B cell (primary cell): ENCODE measurements at places on chromosomes 1 and 21.
A peak's percentile ranks its signal among the peaks of the same experiment; 100 is the strongest.

DNA sequence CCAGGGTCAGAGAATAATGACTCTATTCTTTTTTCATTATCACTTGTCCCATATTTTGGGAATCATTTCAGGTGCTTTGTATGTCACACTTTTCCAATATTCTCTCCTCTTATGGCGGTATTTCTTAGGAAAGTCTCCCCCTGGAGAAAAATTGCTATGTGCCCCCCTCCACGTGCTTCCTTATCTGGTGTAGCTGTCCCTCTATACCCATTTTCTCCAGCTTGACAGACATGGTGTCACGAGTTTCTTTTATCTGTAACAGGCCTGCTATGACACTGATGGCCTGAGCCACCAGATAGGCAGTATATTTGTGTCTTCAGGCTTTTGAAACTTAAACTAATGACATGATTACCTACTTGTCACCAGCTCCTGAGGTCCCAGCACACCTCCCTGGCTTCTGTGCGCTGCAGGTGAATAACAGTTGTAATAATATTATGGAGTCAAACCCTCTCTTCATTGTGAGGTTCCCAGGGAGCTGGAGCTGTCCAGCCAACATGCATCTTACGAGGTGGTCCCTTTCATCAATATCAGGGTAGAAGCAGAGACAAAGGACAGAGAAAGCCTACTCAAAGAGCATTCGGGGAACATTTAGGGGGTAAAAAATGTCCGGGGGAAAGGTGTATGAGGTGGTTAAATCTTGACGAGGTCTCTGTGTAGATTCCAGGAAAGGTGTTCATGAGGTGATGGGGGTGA, 71.2 kb upstream of the DUSP10 start:
- DNase-seq = no peak
- H3K4me1 ChIP-seq = peaks cover 31% of the 10 kb centered on the region
- H3K4me3 ChIP-seq = no peak overlapping the region
- no peak overlapping the region for H3K27ac ChIP-seq
- H3K36me3 ChIP-seq = no peaks in the 10 kb centered on the region

- H3K27me3 ChIP-seq = peaks cover 53% of the 10 kb centered on the region
- H3K36me3 ChIP-seq = no peaks in the 10 kb centered on the region
- H3K4me3 ChIP-seq = no peak overlapping the region
- H3K4me1 ChIP-seq = peaks cover 21% of the 10 kb centered on the region
These were observed 12.9 kb downstream of the CRABP2 start for GRCh38 chr1:156692441-156692924.

- no peaks in the 10 kb centered on the region for H3K4me1 ChIP-seq
- no peak overlapping the region for H3K4me3 ChIP-seq
- no peaks in the 10 kb centered on the region for H3K36me3 ChIP-seq
These were observed 241.2 kb downstream of the TRABD2B start for GRCh38 chr1:47756006-47756405.

- H3K4me3 ChIP-seq = no peak overlapping the region
- H3K4me1 ChIP-seq = no peaks in the 10 kb centered on the region
- no peak overlapping the region for H3K27ac ChIP-seq
These were observed 91.6 kb upstream of the TTC39A start for GRCh38 chr1:51421964-51422363.

- no peak for DNase-seq
- no peaks in the 10 kb centered on the region for H3K4me1 ChIP-seq
- H3K4me3 ChIP-seq = no peak overlapping the region
- no peaks in the 10 kb centered on the region for H3K27me3 ChIP-seq
- no peak overlapping the region for H3K27ac ChIP-seq
These were observed 16.5 kb downstream of the CCDC30 start for GRCh38 chr1:42479621-42480020.

GRCh38 chr1:193451001-193451400, 264.6 kb upstream of the B3GALT2 start:
- no peaks in the 10 kb centered on the region for H3K36me3 ChIP-seq
- H3K4me3 ChIP-seq = no peak overlapping the region
- DNase-seq = no peak
- H3K4me1 ChIP-seq = peaks cover 15% of the 10 kb centered on the region

DNA sequence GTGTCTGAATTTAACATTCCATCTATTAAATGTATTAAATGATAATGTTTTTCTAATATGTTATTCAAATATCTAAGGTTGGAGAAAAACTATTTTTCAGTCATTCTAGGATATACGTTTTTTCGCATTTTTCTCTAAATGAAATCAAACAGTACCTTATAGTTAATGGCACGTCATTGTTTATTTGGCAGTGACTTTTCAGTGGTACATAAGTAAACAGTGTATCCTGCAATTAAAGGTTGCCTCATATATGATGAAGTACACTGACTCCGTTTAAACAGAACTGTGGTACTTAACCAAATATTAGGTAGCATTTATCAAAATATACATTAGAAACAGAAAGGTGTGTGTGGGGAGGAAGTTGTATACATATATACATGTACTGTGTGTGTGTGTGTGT, 79.2 kb downstream of the EPS15 start:
- no peaks in the 10 kb centered on the region for H3K27me3 ChIP-seq
- H3K4me3 ChIP-seq = no peak overlapping the region
- no peak overlapping the region for H3K27ac ChIP-seq
- DNase-seq = no peak

- H3K27ac ChIP-seq = no peak overlapping the region
- H3K27me3 ChIP-seq = no peaks in the 10 kb centered on the region
- no peak for DNase-seq
- no peaks in the 10 kb centered on the region for H3K36me3 ChIP-seq
- H3K4me3 ChIP-seq = no peak overlapping the region
These were observed 21.8 kb downstream of the ADARB1 start for GRCh38 chr21:45096217-45096616.

- no peaks in the 10 kb centered on the region for H3K4me1 ChIP-seq
- H3K36me3 ChIP-seq = no peaks in the 10 kb centered on the region
- no peak overlapping the region for H3K4me3 ChIP-seq
- no peak overlapping the region for H3K27ac ChIP-seq
These were observed 43.2 kb upstream of the BACE2 start for GRCh38 chr21:41124641-41125201.

- no peaks in the 10 kb centered on the region for H3K36me3 ChIP-seq
- DNase-seq = no peak
- H3K27me3 ChIP-seq = no peaks in the 10 kb centered on the region
- H3K4me3 ChIP-seq = no peak overlapping the region
- H3K27ac ChIP-seq = no peak overlapping the region
These were observed 6.7 kb upstream of the OR11L1 start for GRCh38 chr1:247848346-247848745.

DNA sequence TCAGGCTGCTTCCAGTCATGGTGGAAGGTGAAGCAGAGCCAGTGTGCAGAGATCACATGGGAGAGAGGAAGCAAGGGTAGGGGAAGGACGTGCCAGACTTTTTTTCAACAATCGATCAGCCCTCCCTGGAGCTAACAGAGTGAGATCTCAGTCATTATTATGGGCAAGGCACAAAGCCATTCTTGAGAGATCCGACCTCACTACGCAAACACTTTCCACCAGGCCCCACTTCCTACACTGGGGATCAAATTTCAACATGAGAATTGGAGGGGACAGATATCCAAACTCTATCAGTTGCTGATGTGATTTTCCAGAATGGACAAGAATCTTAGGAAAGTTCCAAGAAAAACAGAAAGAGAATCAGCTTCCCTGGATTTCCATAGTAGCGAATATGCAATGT, 60.5 kb downstream of the BACE2 start:
- peak overlapping the region; percentile 89 for H3K27ac ChIP-seq
- no peaks in the 10 kb centered on the region for H3K27me3 ChIP-seq
- no peaks in the 10 kb centered on the region for H3K36me3 ChIP-seq
- H3K4me1 ChIP-seq = peaks cover 59% of the 10 kb centered on the region

- H3K27me3 ChIP-seq = no peaks in the 10 kb centered on the region
- no peaks in the 10 kb centered on the region for H3K4me1 ChIP-seq
- H3K36me3 ChIP-seq = no peaks in the 10 kb centered on the region
- H3K4me3 ChIP-seq = no peak within 1 kb of the TSS
These were observed at the start of gene CHI3L1 for GRCh38 chr1:203186446-203187303. CHI3L1 (minus strand) TSS chr1:203186704; CDS start chr1:203186623, 81 bp downstream.

GRCh38 chr1:204348242-204348641, 11.5 kb downstream of the PLEKHA6 start:
- no peaks in the 10 kb centered on the region for H3K4me1 ChIP-seq
- H3K27me3 ChIP-seq = no peaks in the 10 kb centered on the region
- no peak overlapping the region for H3K27ac ChIP-seq
- H3K36me3 ChIP-seq = no peaks in the 10 kb centered on the region
- H3K4me3 ChIP-seq = no peak overlapping the region
- no peak for DNase-seq

GRCh38 chr1:228236744-228237143, 28.9 kb downstream of the OBSCN start:
- no peak overlapping the region for H3K4me3 ChIP-seq
- no peaks in the 10 kb centered on the region for H3K4me1 ChIP-seq
- no peaks in the 10 kb centered on the region for H3K27me3 ChIP-seq
- H3K36me3 ChIP-seq = no peaks in the 10 kb centered on the region
- no peak overlapping the region for H3K27ac ChIP-seq

DNA sequence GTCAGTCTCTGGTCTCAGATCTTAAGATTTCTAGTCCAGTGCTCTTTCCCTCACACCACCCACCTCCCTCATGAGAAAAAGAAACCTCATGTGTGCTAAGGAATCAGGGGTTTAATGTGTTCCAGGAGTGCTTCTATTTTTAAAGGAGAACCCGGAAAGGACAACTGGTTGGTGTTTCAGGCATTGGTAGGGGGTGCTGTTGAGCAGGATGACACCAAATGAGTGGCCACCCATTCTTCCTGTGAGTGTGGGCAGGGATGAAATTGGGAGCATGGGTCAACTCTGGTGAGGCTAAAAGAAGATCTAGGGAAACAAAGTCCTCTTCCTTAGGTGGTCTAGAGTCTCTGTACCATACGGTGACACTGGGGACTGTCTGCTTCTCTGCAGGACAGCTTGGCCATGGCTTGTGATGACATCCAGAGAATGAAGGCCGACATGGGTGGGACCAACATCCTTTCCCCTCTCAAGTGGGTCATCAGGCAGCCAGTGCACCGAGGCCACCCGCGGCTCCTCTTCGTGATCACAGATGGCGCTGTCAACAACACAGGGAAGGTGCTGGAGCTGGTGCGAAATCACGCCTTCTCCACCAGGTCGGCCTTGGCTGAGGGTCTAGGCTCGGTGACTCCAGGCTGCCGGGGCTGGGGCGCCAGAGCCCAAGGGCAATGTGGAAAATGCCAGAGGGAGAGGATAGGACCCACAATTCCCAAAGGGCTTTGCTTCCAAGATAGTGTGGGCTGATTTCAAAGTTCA, 39.3 kb downstream of the VWA5B1 start:
- H3K27ac ChIP-seq = no peak overlapping the region
- no peaks in the 10 kb centered on the region for H3K4me1 ChIP-seq
- no peaks in the 10 kb centered on the region for H3K36me3 ChIP-seq

DNA sequence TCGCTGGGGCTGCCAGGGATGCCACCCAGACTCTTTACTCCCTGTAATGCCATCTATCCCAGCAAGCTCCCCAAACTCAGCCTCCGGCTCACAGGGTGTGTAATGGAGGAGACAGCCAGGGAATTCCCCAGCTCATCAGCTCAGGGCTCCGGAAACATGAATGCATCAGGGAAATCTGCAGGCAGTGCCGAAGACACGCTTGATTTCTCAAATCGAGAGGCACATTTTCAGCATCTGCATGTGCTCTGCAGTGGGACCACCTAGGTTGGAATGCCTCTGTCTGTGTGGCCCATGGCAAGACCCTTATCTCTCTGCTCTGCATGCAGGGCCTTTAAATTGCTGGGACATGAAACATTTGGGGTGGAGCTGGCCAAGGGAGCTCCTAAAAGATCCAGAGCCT, 170.1 kb downstream of the TRABD2B start:
- no peaks in the 10 kb centered on the region for H3K4me1 ChIP-seq
- no peak overlapping the region for H3K27ac ChIP-seq
- no peaks in the 10 kb centered on the region for H3K27me3 ChIP-seq
- no peak for DNase-seq
- no peak overlapping the region for H3K4me3 ChIP-seq

- H3K27me3 ChIP-seq = no peaks in the 10 kb centered on the region
- no peaks in the 10 kb centered on the region for H3K4me1 ChIP-seq
- DNase-seq = no peak
- H3K27ac ChIP-seq = no peak overlapping the region
These were observed 21.2 kb upstream of the CENPF start for GRCh38 chr1:214581785-214582184.

GRCh38 chr1:8411803-8412182, 93.9 kb downstream of the SLC45A1 start:
- H3K27ac ChIP-seq = no peak overlapping the region
- no peaks in the 10 kb centered on the region for H3K27me3 ChIP-seq

- H3K4me1 ChIP-seq = no peaks in the 10 kb centered on the region
- no peak overlapping the region for H3K4me3 ChIP-seq
- DNase-seq = no peak
- H3K27ac ChIP-seq = no peak overlapping the region
- H3K36me3 ChIP-seq = no peaks in the 10 kb centered on the region
- peaks cover 5% of the 10 kb centered on the region for H3K27me3 ChIP-seq
These were observed 84.3 kb downstream of the RRAGC start for GRCh38 chr1:38775175-38775845.

DNA sequence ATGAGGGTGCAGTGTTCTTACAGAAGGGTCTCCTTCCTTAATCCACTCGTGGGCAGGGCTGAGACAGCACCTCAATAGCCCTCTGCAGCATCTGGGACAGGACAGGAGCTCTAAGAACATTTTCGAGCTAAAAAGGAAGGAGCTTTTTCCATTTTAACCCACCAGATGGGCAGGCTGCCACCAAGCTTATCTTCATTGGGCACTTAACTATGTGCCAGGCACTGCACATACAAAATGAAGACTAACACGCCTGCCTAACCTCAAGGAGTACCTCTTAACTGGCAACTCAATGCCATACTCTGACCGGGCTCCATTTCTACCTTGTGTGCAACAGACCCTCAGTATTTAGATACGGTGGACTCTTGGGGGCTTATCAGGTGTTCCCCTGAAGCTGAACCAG, 48.2 kb downstream of the SSBP3 start:
- no peak overlapping the region for H3K27ac ChIP-seq
- H3K36me3 ChIP-seq = no peaks in the 10 kb centered on the region
- H3K27me3 ChIP-seq = no peaks in the 10 kb centered on the region
- no peak overlapping the region for H3K4me3 ChIP-seq
- H3K4me1 ChIP-seq = peaks cover 19% of the 10 kb centered on the region
- DNase-seq = no peak

GRCh38 chr1:30135698-30136097, 587.7 kb downstream of the MATN1 start:
- no peak overlapping the region for H3K4me3 ChIP-seq
- no peaks in the 10 kb centered on the region for H3K4me1 ChIP-seq
- no peaks in the 10 kb centered on the region for H3K36me3 ChIP-seq
- H3K27ac ChIP-seq = no peak overlapping the region
- H3K27me3 ChIP-seq = peaks cover 11% of the 10 kb centered on the region

DNA sequence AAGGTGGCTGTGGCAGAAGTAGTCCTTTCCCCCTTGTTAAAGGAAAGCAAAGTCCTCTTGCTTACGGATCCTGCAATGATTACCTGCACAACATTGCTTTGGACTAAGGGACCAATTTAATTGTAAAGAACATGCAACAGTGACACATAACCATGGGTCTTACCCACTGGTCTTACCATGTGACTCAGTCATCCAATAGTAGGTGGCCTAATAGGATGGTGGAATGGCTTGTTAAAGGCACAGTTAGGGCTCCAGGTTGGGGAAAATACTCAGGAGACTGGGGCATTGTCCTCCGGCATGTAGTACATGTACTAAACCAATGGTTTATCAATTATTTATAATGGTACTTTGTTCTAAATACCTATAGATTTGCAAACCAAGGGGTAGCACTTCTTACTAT, 2.1 kb upstream of the YIPF1 start:
- H3K36me3 ChIP-seq = peaks cover 3% of the 10 kb centered on the region
- no peak overlapping the region for H3K27ac ChIP-seq
- H3K27me3 ChIP-seq = no peaks in the 10 kb centered on the region
- no peak for DNase-seq
- H3K4me1 ChIP-seq = peaks cover 27% of the 10 kb centered on the region
